ENCODE measurements at places on chromosomes 4 and X. TPM values are rescaled to one million over a fixed set of nuclear protein-coding genes. Genes with fewer than 3 reads are reported as not detected.

The MID2 gene
- total RNA-seq, result 9.9 TPM

DNA sequence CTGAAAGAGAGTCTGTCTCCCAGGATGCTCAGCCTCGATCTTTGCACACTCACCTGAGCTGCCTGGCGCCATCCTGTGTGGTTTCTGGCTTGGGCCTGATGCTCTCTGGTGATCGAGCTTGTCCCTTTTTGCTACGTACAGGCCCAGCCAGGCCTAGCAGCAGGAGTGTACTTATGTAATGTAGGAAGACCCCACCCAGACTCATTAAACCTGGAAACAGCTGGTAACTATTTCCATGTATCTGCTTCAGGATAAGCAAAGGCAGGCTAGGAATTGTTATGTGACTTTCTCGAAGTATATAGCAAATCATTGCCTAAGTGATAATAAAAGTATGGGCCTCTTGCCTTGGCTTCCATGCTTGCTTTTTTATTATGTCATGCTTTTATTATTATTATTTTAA lies 18.6 kb upstream of the ARSJ start:
- no peaks in the 10 kb centered on the region for H3K36me3 ChIP-seq
- H3K27ac ChIP-seq, result no peak overlapping the region
- H3K4me3 ChIP-seq, result no peak overlapping the region
- no peaks in the 10 kb centered on the region for H3K4me1 ChIP-seq

The CDX4 gene
- not detected for total RNA-seq

The UGT2B11 gene
- not detected for total RNA-seq

GRCh38 chrX:19990151-19990555 lies 708 bp downstream of the BCLAF3 start:
- peak overlapping the region; percentile 85 for H3K4me3 ChIP-seq
- no peak for DNase-seq
- no peaks in the 10 kb centered on the region for H3K27me3 ChIP-seq

GRCh38 chr4:140826701-140827027 lies 70.5 kb upstream of the TBC1D9 start:
- no peaks in the 10 kb centered on the region for H3K36me3 ChIP-seq
- H3K4me3 ChIP-seq, result no peak overlapping the region
- H3K27ac ChIP-seq, result no peak overlapping the region
- no peak for DNase-seq
- H3K27me3 ChIP-seq, result no peaks in the 10 kb centered on the region
- no peaks in the 10 kb centered on the region for H3K4me1 ChIP-seq

DNA sequence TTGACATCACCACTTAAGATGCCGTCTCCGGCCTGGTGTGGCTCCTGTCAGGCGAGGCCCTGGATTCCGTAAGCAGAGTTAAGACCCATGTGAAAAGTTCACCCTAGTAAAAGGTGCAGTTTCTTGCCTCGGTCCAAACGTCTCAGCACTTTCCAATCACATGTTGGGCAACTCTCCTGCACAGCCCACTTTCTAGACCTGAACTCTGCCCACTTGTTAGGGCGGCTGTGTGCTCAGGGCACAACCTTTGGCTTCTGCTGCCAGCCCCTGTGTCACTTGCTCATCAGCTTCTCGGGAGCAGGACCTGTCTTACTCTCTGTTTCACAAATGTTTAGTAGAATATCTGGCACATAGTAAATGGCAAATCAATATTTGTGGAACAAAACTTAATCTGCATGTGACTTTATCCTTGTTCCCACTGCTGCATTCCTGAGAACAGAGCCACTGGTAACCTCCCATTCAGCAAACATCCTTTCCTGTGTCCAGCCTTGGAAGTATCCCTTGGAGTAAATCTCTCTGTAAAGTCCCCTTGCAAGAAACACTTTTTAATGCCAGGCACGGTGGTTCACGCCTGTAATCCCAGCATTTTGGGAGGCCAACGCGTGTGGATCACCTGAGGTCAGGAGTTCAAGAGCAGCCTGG lies 38.7 kb upstream of the SH3RF1 start:
- no peaks in the 10 kb centered on the region for H3K4me1 ChIP-seq
- no peaks in the 10 kb centered on the region for H3K36me3 ChIP-seq
- DNase-seq, result no peak
- no peak overlapping the region for H3K4me3 ChIP-seq
- H3K27me3 ChIP-seq, result no peaks in the 10 kb centered on the region

The RIPPLY1 gene
- total RNA-seq, result not detected

GRCh38 chr4:183589461-183590099 lies 69.4 kb downstream of the RWDD4 start:
- no peak overlapping the region for H3K4me3 ChIP-seq
- DNase-seq, result no peak
- H3K27ac ChIP-seq, result no peak overlapping the region
- H3K27me3 ChIP-seq, result no peaks in the 10 kb centered on the region
- no peaks in the 10 kb centered on the region for H3K4me1 ChIP-seq

GRCh38 chr4:58225460-58225859 lies 1115.3 kb upstream of the IGFBP7 start:
- no peak overlapping the region for H3K27ac ChIP-seq
- no peaks in the 10 kb centered on the region for H3K27me3 ChIP-seq
- H3K4me3 ChIP-seq, result no peak overlapping the region
- H3K36me3 ChIP-seq, result no peaks in the 10 kb centered on the region

DNA sequence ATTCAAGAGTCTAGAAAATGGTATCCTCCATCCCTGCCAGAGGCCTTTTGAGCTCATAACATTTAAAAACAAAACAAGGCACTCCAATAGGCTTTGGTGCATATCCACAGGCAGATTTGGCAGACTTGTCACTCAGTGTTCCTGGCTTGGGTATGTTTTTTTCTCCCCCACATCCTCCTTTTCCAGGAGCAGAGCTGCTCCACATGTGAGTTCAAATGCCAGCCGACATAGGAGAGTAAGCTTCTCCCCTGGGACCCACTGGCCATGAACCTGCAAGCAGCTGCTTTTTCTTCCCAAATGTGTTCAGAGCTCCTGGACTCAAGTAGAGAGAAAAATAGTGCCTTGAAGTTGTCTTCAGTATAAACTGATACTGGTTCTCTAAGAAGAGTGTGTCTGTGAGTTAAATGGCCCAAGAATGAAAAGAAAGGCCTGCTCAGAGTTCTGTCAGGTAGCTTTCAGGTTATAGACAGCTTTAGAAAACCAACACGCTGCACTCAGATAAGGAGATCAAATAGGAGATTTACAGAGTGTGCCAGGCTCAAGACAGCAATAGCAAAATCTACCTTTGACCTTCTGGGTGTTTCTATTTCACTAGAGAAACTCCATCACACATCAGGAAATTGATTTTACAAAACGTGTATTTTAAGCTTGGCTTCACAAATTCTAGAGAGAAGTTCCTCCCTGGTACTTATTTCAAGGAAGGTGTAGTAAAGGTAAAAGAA lies 162.5 kb upstream of the GALNT7 start:
- DNase-seq, result no peak
- no peaks in the 10 kb centered on the region for H3K36me3 ChIP-seq
- no peak overlapping the region for H3K4me3 ChIP-seq
- H3K27ac ChIP-seq, result no peak overlapping the region
- no peaks in the 10 kb centered on the region for H3K27me3 ChIP-seq

Data from endodermal cell (in vitro differentiated cells).